MM.1S (cell line): ENCODE measurements at places on chromosomes 6 and 20.

DNA sequence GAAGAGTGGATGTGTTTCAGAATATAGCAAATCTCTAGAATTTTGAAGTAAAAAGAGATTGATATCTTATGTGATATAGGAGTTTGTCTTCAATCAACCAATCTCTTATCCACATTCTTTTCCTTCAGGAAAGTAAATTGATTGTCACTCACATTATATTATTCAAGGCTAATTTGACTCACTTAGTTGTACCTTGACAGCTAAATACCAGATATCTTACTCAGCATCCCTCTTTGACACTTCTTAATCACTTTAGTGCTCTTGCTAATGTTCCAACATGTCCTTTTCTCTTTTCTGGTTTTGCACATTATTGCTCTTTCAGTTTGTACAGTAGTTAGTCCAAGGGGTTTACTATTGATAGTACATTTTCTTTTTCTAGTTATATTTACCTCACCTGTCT is 286.9 kb upstream of the PTCHD4 start:
- DNase-seq = no peak

GRCh38 chr6:111552241-111552744 is 53.4 kb downstream of the TRAF3IP2 start:
- no peak for DNase-seq

GRCh38 chr20:61835301-61835700 is 230.4 kb downstream of the TAF4 start:
- no peak for DNase-seq

DNA sequence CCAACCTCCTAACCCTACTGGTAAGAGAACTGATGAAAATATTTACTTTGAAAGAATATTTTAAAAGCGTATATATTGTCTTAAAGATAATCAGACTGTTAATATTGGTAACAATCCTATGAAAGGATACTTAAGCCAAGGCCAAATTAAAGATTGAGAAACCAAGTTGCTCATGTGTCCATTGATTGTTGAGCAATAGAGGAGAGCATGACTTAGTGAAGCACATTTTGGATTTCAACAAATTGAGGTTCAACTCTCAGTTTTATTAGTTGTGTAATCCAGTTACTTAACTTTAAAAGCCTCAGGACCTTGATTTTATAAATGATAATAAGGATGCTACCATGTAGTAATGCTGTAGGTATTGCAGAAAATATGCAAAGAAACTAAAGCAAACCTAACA is 56.8 kb downstream of the PRL start:
- DNase-seq = no peak

DNA sequence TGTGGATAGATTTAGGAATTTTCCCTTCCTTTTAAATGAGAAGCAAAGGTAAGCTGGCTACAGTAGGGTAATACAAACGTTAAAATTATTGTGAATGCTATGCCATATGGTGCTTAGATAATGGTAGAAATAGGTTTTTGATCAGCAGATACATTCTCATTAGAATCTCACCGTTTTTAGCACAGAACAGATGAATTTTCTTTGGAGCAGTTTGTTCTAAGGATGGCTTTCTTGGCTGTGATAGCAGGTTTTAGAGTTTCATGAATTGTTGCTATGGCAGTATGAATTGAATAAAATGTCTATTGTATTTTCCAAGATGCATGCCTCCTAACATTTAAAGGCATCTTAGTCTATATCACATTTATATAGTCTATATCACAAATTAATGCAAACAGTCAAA is 1394.5 kb downstream of the EPHA7 start:
- DNase-seq = no peak
